Peyer's patch (tissue), 4 donors: ENCODE measurements at places on chromosomes 2 and 18. TPM values are rescaled to one million over a fixed set of nuclear protein-coding genes. Genes with fewer than 3 reads are reported as not detected.
A peak's percentile ranks its signal among the peaks of the same experiment; 100 is the strongest.

DNA sequence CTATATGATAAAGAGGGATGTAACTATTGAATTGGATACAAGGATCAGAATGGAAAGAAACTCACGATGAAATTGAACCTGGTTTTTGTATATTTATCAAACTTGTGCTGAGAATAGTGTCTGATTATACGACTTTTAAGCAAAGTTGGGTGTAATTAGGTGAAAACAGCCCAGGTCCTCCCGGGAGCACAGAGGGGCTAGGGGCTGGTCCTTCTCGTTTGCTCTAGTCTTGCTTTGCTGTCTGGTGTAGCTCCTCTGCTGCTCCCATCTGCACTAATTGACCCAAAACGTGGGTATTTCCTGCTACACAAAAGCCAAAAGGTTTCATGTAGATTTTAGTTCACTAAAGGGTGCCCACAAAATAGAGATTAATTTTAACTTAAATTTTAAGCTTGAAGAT is 58.7 kb downstream of the HK2 start:
- no peaks in the 10 kb centered on the region for H3K4me1 ChIP-seq
- no peaks in the 10 kb centered on the region for H3K36me3 ChIP-seq
- H3K27me3 ChIP-seq: no peaks in the 10 kb centered on the region
- DNase-seq: no peak

GRCh38 chr2:218860950-218861381 is 1.4 kb downstream of the WNT6 start:
- H3K4me1 ChIP-seq: peaks cover 16% of the 10 kb centered on the region
- DNase-seq: no peak
- H3K27ac ChIP-seq: no peak overlapping the region

DNA sequence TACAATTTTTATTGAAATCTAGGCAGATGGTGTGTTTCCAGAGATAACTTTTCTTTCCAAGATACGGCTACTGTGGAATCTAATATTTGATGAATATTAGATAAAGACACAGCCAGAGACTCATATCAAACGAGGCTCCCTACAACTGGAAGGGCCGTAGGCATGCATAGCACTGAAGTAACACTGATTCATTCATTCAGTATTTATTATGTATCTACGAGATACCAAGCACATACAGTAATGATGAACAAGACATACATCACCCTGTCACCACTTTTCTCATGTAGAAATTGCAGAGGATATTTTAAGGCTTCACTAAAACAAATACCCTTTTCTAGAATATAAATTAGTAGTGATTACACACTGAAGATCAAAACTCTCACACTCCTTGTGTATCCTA is 74.5 kb downstream of the KCTD18 start:
- no peaks in the 10 kb centered on the region for H3K27me3 ChIP-seq
- no peak for DNase-seq
- no peak overlapping the region for H3K27ac ChIP-seq
- H3K4me3 ChIP-seq: no peak overlapping the region

- H3K36me3 ChIP-seq: no peaks in the 10 kb centered on the region
- DNase-seq: no peak
- no peaks in the 10 kb centered on the region for H3K4me1 ChIP-seq
- H3K4me3 ChIP-seq: no peak overlapping the region
- no peaks in the 10 kb centered on the region for H3K27me3 ChIP-seq
Observed at GRCh38 chr2:241390301-241391206, 34.5 kb downstream of the FARP2 start.

DNA sequence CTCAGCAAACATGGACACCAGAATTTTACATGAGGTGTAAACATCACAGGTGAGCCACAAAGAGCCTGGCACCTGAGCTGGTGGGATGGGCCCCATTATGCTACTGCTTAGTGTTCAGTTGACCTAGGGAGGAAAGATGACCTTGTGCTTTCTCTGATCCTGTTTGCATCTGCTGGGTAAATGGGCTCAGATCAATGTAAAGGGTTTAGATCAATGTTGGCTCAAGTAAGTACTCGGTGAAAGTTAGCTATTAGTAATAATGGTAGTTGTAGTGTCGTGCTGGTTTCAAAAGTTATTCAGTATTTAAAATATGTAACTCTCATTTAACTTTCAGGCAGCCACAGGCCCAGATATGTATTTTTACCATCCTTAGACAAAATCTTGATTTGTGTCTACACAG is 19.8 kb downstream of the ABHD3 start:
- H3K4me1 ChIP-seq: peaks cover 27% of the 10 kb centered on the region
- H3K27ac ChIP-seq: no peak overlapping the region
- DNase-seq: no peak
- H3K4me3 ChIP-seq: no peak overlapping the region
- no peaks in the 10 kb centered on the region for H3K36me3 ChIP-seq

Gene FSIP2
- 1.7 TPM for total RNA-seq

DNA sequence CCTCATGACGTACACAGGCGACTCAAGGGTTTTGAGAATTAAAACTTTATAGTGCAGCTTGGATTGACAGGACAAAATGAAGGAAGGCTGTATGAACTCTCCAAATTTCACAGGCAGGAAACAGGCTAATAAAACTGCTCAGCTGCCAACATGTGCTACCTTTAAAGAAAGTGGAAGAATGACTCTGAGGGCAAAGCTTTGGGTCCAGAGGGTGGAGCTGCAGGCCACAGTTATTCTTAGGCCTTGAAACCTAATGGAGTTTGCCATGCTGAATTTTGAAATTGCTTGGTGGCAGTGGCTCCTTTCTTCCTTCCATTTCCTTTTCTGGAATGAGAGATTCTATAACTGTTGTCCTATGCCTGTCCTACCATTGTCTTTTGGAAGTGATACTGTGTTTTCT is 34.8 kb downstream of the HAT1 start:
- no peaks in the 10 kb centered on the region for H3K27me3 ChIP-seq
- no peaks in the 10 kb centered on the region for H3K4me1 ChIP-seq
- H3K36me3 ChIP-seq: no peaks in the 10 kb centered on the region
- no peak for DNase-seq

GRCh38 chr2:9332853-9333245 is 90.5 kb downstream of the ITGB1BP1 start:
- no peaks in the 10 kb centered on the region for H3K27me3 ChIP-seq
- no peak for DNase-seq
- no peaks in the 10 kb centered on the region for H3K36me3 ChIP-seq
- peaks cover 60% of the 10 kb centered on the region for H3K4me1 ChIP-seq
- peak overlapping the region; percentile 36 for H3K27ac ChIP-seq

GRCh38 chr2:24857746-24858145 is 62.3 kb downstream of the ADCY3 start:
- no peak for DNase-seq
- peak overlapping the region; percentile 7 for H3K27ac ChIP-seq
- H3K4me1 ChIP-seq: no peaks in the 10 kb centered on the region
- H3K4me3 ChIP-seq: no peak overlapping the region

Gene ADAM23
- total RNA-seq: 2.0 TPM

Gene SALL3
- not detected for total RNA-seq

Gene UPP2
- total RNA-seq: not detected

Gene INHBB
- not detected for total RNA-seq
